ENCODE measurements at places on chromosomes 7 and 10.

- DNase-seq = no peak
These were observed 12.6 kb downstream of the CYP3A5 start for GRCh38 chr7:99667179-99667578.

DNA sequence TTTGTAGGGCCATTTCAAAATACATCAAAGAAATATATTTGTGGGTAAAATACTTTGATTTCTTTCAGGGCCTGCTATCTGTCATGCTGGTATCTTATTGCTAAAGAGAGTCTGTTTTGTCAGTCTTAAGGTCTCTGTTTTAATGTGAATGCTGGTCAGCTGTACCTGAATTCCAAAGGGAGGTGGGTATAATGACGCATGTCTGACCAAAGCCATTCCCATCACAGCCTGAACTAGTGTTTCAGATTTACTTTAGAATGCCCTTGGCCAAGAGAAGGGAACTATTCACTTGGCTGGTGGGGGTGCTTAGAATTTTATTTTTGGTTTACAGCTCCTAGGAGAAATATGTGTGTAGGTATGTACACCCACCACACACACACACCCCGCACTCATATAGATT lies 30.6 kb upstream of the MYL10 start:
- DNase-seq = no peak

GRCh38 chr7:66099551-66100407 lies 14.9 kb upstream of the CRCP start:
- peak; percentile 61 for DNase-seq

DNA sequence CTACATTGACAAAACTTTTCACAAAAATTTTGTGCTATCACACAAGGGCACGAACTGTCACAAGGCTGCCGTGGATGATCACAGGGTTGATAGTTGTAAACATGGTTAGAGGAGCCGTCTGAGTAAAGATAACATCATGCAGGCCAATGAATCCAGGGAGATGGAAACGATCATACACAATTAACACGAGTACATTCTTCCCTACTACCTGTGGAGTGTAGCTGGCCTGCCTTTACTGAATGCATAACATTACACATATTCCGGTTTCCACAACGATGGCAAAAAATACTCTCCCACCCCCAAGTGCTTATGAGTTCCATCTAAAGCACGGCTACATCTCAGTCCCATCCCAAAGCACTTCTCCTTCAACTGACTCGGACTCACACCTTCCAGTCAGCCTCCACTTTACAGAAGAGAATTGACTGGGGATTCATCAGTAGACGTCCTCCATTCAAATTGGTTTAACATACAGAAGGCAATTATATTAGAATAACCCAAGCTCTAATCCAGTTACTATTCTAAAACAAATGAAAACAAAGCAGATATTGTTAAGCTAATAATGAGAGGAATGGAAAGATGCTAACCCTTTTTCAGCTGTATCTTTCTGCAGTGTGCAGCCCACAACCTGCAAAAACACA lies 69.0 kb downstream of the EZH2 start:
- DNase-seq = no peak

DNA sequence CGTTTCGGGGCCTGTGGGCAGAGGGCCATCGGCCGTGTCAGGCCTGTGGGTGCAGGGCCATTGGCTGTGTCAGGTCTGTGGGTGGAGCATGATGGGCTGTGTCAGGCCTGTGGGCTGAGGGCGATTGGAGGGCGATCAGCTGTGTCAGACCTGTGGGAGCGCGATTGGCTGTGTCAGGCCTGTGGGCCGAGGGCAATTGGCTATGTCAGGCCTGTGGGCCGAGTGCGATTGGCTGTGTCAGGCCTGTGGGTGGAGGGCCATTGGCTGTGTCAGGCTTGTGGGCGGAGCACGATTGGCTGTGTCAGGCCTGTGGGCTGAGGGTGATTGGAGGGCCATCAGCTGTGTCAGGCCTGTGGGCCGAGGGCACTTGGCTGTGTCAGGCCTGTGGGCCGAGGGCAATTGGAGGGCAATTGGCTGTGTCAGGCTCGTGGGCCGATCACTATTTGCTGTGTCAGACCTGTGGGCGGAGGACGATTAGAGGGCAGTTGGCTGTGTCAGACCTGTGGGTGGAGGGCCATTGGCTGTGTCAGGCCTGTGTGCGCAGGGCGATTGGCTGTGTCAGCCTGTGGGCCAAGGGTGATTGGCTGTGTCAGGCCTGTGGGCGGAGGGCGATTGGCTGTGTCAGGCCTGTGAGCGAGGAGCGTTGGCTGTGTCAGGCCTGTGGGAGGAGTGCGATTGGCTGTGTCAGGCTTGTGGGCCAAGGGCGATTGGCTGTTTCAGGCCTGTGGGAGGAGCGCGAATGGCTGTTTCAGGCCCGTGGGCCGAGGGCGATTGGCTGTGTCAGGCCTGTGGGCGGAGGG lies 54.1 kb downstream of the DYNC2I1 start:
- no peak for DNase-seq
